ENCODE measurements at places on chromosomes 3 and 15.

- DNase-seq = no peak
Measured at GRCh38 chr3:11915621-11916424, 69.1 kb upstream of the TAMM41 start.

DNA sequence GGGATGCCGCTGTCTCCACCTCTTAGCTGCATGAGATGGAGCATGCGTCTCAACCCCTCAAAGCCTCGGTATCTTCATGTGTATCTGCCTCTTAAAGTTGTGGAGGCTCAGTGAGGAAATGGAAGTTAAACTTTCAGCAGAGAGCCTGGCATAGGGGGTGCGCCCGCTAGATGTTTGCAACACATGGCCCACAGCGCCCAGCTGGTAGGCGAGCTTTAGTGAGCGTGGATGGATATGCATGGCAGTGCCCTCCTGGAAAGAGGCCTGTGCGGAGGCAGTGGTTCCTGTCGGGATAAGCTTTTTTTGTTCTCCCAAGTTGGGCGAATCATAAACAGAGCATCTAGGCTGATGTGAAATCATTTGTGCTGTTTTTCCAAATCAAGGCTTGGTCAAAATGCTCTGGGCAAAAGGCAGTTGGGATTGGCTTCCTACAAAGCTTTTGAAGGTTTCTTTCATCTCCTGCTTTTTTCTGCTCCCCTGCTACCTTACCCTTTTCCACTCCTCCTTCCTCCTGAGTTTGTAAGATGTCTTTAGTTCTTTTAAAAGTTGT, 272.4 kb upstream of the TPM1 start:
- DNase-seq = no peak

DNA sequence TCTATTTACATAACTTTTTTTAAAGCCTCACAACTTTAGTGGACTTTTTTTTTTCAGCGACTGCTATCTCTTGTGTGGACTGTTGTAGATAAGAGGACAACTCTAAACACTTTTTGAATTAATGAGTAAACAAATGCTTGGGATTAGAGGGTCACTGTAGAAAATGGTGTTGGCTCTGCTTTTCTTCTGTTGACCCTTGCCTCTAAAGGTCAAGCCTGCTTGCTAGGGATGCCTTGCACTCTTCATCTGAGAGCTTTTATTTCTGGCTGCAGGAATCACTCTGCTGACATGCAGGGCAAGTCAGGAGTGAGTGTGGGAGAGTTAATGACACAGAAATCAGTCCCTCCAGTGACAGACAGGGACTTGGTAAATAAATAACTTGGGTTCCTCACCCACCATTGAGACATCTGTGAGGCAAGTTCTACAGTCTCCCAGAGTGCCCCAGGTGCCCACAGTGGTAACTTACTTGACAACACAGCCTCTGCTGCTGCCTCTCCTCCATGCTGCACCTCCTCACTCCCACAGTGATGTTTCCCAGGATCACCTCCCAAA, 390.1 kb downstream of the IL20RB start:
- no peak for DNase-seq

GRCh38 chr3:63875510-63875909, 11.8 kb downstream of the ATXN7 start:
- DNase-seq = no peak

Data from BJ (cell line).